Nephron progenitor cell (in vitro differentiated cells): ENCODE measurements at places on chromosomes 13 and 19.
A peak's percentile ranks its signal among the peaks of the same experiment; 100 is the strongest.

DNA sequence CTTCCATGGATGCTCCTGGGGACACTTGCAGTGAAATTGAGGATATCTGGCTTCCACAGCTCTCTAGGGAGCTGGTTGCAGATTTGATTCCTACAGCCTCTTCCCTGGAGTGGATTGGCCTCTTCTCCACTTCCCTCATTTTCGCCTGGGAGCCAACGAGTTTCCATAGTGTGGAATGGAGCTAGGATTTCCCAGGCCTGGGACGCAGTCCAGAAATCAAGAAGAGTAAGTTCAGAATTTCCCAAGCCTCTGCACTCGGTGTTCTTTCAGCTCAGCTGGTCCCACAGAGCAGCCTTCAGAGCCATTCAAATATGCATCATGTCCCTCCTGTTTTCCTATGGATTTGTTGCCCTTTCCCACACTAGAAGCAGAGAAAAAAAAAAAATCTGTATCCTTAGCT, 68.2 kb downstream of the RAP2A start:
- DNase-seq: no peak

DNA sequence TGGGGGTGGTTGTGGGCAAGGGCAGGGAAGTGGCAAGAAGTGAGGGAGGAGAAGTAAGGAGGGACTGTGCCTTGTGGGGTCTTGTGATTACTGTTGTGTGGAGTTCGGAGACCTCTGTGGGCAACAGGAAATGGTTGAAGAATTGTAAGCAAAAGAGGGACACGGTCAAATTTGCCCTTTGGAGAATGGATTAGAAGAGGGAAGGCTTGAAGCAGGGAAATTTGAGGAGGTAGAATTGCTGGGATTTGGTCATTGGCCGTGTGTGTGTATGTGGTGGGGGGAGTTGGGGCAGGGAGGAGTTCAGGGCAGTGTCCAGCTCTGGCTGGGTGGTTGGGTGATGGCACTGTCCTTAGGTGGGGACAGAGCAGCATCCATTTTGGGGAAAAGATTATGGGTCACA, 3.6 kb downstream of the WASF3 start:
- no peak for DNase-seq

GRCh38 chr19:33558856-33559255, 37.3 kb upstream of the PEPD start:
- no peak for DNase-seq

DNA sequence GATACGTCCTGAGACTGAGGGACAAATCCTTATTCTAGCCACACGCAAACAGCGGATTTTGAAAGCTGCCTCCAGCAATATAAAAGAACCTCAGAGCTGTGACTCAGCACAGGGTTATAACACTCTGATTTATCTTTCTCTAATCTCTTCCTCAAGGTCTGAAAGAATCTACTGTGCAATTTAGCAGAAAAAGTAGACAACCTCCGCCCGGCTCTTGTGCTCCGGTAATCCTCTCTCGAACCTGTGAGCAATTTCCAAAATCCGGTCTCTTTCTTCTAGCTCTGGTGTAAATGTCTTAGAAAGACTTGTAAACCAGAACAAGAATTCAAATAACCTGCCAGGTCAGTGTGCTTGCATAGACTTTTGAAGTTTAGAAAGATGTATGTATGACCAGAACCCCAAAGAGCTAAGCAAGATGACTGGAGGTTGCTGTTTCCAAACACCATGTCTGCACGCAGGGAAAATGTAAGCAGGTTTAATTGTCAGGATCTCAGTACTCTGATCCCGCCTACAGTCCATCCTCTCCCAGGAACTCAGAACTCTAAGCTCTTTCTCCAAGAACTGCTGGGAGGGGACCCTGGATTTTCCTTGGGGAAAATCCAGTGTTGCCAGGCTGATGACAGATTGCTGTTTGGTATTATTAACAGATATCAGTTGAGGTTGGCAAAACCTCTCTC, 338.1 kb downstream of the RFC3 start:
- no peak for DNase-seq

DNA sequence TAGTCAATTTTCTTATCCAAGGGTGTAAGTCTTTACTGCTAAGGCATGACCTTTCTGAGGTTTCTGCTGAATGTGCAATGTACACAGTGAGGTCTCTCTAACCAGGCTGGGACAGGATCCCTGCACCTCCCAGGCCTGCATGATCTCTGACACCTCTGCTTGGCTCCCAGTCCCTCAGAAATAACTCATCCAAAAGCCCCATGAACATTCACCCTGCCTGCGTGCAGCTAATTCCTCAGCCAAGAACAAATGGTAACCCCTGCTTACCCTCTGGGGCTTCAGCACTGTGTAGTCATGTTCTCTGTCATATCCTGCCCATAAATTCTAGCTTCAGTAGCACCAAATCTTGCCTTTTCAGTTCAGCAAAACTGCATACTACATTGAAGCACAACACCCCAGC, 1146.3 kb upstream of the MIR17HG start:
- DNase-seq: peak; percentile 5

DNA sequence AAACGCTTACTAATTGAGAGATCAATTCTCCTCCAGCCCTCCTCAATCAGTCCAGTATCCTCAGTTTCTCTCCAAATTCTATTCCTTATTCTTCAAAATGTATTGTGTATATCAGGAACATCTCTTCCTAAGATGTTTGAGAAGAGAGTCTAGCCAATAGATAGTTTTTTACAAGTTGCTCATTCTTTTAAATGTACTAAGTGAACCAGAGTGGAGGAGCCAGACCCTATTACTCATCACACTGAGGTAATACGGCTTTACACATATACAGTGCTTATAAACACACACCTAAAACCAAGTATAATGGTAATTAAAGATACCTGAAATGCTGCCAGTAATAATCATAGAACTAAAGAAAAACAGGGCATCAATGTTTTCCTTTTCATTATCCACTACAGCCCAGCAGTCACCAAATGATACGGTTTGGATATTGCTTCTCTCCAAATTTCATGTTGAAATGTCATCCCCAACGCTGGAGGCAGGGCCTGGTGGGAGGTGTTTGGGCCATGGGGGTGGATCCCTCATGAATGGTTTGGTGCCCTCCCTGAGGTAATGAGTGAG, 45.2 kb upstream of the HMGB1 start:
- DNase-seq: no peak

DNA sequence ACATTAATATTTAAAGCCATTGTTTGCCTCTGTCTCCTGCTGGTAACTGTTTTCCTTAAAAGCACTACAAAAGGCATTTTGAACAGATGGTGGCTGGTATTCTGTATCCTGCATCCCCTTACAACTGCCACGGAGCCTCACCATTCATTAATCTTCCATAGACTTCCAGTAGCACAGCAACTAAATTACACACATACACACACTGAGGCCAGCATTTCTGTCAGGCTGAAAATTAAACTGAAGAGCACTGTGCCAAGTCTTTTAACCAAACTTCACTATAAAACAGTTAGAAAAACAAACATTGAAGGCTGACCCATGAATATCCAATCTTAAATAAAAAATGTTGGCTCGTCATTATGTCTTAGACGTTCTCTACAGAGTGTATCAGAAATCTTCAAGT, 697.8 kb downstream of the DACH1 start:
- DNase-seq: no peak
